ENCODE measurements at places on chromosomes 1 and 21. TPM values are rescaled to one million over a fixed set of nuclear protein-coding genes. Genes with fewer than 3 reads are reported as not detected.
A peak's percentile ranks its signal among the peaks of the same experiment; 100 is the strongest.

- DNase-seq, result no peak
Measured at GRCh38 chr1:110004583-110004982, 20.0 kb downstream of the AHCYL1 start.

The PLEKHN1 gene
- total RNA-seq, result 2.7 TPM

DNA sequence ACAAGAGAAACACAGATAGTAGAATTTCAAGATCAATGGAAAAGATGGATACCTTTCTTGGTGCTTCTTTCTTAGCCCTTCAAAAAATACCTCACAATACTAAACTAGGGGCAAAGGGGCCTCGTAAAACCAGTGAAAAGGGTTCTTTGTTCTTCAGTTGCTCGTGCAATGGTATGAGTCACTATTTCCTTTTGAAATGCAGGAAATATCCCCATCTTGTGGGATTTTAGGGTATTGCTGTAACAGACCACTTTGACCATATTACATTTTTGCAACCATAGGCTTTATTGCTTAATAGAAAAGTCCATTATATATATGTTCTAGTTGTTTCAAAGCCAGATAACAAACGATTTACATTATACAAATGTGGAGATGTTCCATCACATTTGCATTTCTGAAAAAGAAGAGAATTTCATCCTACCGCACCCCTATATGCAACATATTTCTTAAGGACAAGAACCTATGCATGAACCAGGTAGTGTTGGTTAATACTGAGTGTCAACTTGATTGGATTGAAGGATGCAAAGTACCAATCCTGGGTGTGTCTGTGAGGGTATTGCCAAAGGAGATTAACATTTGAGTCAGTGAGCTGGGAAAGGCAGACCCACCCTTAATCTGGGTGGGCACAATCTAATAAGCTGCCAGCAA is 88.6 kb upstream of the PKN2 start:
- peak; percentile 6 for DNase-seq

- DNase-seq, result no peak
Measured at GRCh38 chr1:205493241-205494085, 11.0 kb upstream of the CDK18 start.

DNA sequence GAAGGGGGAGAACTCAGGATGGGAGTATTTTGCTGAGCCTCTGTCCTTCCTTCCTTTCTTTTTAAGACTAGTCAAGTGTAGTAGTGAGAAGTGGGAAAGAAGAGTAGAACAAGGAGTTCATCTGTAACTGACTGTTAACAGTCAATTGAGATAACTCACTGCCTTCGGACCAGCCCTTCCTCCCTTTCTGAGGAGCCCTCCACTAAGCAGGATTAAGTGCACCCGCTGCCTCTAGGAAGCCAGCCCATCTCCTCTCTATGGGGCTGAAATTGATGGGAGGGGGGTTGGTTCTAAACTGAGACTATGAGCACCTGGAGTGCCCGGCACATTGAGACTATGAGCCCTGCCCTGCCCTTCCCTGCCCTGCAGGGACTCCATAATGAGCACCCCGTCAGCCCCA is 72.7 kb upstream of the TINAGL1 start:
- DNase-seq, result no peak

GRCh38 chr1:95236784-95237575 is 3.0 kb downstream of the RWDD3 start:
- DNase-seq, result no peak

DNA sequence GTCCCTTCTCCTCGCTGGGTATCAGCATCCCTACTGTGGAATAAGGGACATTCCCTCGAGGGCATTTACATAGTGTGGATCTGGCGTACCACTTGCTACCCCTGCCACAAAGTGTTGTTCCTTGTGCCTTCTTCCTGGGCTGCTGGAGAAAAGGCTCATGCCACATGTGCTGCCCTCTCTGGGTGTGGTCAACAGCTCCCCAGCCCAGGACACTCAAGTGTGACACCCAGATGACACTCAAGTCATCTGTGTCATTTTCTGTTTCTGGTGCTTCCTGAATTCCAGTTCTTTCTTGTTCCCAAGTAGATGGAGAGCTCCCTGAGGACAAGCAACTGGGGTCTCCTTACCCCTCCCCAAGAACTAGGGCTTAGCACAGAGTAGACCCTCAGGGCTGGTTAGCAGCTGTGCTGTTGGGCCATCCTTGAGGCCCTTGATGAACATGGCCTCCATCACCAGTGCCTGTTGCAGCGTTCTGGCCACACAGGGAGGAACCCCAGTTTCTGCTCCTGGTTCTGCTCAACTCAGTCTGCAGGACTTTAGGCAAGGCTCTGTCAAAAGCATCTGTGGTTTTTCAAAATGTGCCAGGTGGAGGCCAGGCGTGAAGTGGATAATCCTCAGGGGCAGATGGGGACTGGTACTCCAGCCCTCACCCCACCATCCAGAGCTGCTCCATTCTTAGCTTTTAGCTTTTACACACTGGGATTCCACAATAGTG is 49.0 kb upstream of the CLIC4 start:
- no peak for DNase-seq

Data from CD8-positive, alpha-beta memory T cell (primary cell).